ENCODE measurements at places on chromosomes 6 and 20. TPM values are rescaled to one million over a fixed set of nuclear protein-coding genes. Genes with fewer than 3 reads are reported as not detected.

DNA sequence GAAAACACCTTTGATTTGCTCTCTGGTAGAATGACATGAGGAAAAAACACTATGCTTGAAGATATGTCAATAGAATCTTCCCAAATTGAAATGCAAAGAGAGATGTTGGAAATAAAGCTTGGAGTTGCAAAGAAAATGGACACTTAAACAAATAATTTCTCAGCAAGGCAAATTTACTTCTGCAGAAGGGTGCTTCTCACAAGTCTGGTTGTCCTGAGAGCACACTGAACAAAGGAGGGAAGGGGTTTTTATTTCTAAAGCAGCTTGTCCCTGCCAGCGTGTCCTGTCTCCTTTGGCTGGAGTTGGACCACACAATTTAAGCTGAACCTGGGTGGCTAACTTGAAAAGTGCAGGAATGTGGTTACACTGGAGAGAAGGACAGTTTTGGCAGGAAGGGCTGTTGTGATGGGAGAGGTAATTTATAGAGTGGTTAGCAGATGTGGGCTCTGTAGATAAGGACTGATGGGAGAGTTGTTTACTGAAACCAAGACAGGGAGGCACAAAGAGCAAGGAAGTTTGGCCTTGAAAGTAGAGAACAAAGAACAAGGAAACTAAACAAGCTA lies 454.6 kb upstream of the EYS start:
- no peak for DNase-seq

DNA sequence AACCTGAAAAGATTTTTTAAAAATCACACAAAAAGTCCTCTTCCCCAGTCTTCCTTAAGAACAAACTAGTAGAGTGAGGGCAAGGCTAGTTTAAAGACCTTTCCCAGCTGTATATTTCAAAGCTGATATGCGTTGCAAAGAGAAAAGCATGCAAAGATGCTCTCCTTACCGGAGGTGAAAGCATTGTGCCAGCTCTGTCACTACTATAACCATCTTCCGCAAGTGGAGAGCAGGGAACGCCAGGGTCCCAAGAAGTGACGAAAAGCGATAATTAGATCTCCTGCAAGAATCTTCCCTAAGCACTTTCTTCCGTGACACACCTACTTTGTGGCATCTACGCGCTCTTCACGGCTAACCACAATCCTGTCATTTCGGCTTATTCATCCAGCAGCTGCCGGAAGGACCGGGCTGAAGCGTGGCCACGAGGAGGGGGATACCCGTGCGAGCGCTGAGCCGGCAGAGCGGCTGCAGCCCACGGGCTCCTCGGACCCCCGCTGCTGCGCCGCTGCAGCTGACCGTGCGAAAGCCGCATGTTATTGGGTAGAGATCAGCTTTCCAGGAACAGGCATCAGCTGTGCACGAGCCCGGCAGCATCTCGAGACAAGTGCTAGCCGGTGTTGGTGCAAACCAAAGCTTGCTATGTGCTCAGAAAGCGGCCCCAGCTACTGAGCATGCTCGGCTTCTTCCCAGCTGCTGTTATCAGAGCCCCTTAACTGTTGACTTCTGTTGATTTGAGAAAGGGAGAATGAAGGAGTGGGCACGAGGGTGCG lies 57.2 kb upstream of the ARHGAP18 start:
- no peak for DNase-seq

GRCh38 chr6:897528-898207 lies 204.7 kb upstream of the EXOC2 start:
- DNase-seq, result no peak

- no peak for DNase-seq
Measured at GRCh38 chr6:50270415-50270814, 220.7 kb upstream of the DEFB112 start.

DNA sequence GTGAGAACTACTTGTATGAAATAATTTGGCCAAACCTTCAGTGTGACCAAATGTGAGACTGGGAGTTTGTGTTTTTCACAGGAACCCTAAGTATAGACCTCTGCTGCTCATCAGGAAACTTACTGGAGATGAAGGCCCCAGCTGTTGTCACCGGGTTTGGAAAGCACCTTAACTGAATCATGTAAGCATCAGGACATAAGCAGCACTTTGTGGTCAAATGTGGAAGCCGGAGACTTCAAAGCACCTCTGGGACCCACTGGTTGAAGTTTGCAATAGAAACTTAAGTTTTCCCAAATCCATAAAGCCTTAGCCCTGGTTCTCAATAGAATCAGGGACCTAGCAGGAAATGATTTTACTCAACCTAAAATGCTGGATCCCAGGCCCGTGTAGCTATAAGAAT lies 14.3 kb downstream of the TTPAL start:
- DNase-seq, result no peak

DNA sequence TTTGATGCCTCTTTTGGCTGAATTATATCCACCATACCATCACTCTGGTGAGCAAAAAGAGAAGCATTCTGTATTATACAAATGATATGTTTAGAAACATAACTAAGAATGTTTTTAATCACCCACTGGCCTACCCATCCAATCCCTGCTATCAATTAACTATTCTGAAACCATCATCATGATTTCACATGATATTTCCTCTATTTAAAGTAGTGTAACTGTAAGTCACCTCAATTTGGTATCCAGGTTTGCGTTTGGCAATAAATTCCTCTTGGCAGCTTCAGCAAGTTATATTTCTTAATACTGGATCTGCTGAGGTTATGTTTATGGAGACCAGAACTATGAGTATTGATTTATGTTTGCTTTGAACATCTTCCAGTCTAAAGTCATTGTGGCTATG lies 332.1 kb downstream of the UTRN start:
- DNase-seq, result no peak

The ARMH2 gene
- not detected for total RNA-seq

The SNRPB gene
- 358 TPM for total RNA-seq

GRCh38 chr6:55255113-55255512 lies 72.2 kb upstream of the GFRAL start:
- no peak for DNase-seq

The OPRM1 gene
- total RNA-seq, result not detected

The MAN1A1 gene
- 48.1 TPM for total RNA-seq

DNA sequence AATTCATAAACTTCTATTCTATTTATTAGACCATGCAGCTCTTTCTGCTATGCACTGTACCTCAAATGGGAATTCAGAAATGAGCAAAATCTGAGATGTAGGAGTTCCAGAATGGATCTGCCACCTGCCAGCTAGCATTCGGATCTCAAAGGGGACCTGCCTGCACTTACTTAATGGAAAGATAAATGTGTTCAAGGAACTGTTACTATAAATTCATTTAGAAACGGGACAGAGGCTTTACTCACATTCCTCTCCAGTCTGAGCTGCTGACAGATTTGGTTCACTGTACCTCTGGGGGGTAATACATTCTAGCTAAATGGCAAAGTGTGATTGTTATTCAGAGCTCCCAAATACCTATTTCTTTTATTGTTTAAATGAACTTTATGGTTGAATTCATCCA lies 384.1 kb downstream of the GRIK2 start:
- DNase-seq, result no peak

The RHAG gene
- not detected for total RNA-seq

- no peak for DNase-seq
Measured at GRCh38 chr6:14885498-14885897, 360.4 kb upstream of the JARID2 start.

DNA sequence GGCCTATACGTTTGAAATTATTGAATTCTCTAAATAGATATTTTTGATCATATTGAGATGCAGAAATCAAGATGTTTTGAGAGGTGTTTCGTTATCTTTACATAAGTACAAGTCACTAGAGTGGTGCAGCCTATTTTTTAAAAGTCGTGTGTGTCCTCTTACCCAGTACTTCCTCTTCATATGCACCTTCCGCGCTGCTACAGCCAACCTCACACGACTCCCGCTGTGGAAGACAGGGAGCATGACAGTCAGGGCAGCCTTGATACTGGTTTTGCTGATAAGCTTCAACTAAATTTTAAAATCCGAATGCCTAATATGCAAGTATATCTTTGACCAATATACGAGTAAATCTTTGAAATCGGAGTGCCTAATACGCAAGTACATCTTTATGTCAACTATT lies 16.3 kb downstream of the ROS1 start:
- DNase-seq, result no peak

GRCh38 chr6:41426438-41426851 lies 91.0 kb downstream of the NCR2 start:
- DNase-seq, result no peak

DNA sequence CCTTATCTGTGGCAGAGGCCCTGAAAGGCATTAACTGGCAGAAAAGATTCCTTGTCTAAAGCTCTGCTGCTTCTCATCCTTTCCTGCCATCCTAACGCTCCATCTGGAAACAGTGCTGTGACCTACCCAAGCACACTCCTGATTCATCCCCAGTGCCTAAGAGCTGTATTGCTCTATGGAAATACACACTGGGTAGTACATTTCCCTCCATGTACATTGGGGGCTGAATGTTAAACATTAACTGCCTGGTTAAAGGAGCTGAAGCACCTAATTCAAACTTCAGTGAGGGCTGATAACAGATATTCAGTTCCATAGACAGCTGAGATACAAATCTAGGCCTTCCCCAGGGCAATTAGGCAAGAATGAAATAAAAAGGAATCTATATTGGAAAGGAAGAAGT lies 36.7 kb upstream of the GMPR start:
- no peak for DNase-seq

DNA sequence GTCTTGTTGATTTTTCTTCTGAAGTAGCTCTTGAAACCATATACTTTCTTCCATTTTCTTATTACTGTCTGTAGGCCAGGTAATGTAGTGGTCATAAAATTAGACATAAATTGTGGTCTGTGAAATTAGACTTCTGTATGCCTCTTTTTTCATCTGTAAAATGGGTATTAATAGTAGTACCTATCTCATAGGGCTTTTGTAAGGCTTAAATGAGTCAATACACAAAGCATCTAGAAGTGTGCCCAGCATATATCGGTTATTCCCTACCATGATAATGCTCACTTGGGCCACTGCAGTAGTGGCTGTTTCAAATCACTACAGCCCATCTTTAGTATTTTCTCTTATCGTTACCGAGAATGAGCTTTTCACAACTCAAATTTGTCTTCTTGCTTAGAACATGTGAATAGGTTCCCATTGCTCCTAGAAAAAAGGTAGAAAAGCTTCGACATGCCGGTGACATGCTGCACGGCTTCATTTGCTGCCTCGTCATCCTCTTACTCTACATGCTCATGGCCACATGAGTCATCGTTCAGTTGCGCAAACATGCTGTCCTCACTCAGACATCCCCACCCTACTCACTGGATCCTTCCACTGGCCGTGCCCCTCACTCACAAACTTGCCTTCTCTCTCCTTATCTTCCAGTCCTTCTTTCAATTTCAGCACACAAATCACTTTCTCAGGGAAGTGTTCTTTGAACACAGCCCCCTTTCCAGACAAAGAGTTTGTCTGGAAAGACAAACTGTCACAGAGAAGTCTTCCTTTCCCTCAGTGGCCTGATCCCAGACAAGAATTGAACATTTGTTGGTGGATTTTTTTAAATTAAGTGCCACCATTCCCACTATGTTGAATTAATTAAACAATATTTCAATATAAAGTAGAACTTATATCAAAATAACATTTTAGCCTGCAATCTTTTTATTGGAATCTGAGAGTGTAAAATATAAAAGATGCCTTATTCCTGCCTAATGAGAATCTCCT lies 32.2 kb upstream of the ERVFRD-1 start:
- DNase-seq, result no peak

GRCh38 chr20:19451923-19452295 lies 239.5 kb downstream of the SLC24A3 start:
- DNase-seq, result no peak

The FAM120B gene
- total RNA-seq, result 33.8 TPM

GRCh38 chr6:136592930-136593673 lies 42.9 kb upstream of the MAP7 start:
- no peak for DNase-seq

The KCNS1 gene
- 0.12 TPM for total RNA-seq

The ZNF334 gene
- 0.73 TPM for total RNA-seq

DNA sequence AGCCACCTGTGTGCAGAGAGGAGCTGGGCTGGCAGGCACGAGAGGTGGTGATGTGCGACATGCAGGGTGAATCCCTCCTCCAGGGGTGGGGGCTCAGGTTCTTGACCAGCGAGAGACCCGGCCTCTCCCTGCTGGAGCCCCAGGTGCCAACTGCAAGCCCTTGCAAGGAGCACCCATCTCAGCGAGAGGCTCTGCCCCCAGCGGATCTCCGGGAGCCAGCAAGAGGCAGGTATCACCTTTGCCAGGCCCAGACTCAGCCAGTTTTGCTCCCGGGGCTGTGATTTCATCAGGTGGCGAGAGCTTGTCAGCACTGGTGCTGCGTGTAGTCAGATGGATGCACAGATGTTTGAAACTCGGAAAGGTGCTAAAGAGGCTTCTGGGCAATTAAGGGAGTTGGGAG lies 87.7 kb downstream of the TFAP2C start:
- DNase-seq, result no peak

DNA sequence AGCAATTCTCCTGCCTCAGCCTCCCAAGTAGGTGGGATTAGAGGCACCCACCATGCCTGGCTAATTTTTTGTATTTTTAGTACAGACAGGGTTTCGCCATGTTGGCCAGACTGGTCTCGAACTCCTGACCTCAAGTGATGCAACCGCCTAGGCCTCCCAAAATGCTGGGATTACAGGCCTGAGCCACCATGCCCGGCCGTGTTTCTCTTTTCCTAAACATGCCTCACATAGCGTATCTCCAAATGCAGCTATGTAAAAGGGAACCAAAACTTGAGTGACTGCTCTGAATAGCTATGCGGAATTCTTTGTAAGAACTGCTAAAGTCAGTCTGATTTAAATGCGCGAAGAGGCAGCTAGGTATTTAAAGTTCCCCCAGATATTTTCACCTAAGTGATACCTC lies 20.5 kb downstream of the BPIFA2 start:
- DNase-seq, result no peak

DNA sequence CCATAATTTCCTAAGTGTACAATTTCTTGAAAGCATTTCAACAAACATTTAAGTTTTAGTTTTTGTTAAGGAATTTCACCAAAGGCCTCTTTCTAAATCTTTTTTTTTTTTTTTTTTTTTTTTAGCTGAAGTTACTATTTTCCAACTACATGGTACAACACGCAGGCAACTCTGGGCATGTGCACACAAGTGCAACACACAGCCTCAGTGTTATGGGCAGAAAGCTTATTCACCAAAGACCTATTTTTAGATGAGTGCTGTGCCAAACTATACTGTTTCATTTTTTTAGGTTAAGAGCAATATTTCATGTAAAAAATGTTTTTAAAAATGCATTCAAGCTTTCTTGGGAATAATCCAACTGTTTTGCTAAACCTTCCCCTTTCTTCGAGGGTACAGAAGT lies 42.0 kb upstream of the MAP3K4 start:
- no peak for DNase-seq

The CFAP61 gene
- not detected for total RNA-seq

DNA sequence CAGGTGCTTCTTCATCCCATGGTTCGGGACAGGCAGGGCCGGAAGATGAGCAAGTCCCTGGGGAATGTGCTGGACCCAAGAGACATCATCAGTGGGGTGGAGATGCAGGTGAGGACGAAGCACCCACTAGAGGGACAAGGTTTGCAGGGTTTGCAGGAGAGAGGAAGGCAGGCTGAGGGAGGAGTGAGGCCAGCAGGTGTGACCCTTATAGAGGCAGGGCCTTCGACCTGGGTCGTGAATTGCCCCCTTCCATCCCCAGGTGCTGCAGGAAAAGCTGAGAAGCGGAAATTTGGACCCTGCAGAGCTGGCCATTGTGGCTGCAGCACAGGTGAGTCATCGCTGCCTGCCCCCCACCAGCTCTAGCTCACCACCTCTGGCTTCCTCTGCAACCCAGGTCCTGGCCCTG lies 8.4 kb downstream of the VARS2 start:
- no peak for DNase-seq
